ENCODE measurements at places on chromosomes 1 and 21.

- no peak for DNase-seq
Observed at GRCh38 chr1:58683519-58683918, 16.3 kb downstream of the MYSM1 start.

GRCh38 chr1:224256640-224257039 lies 73.3 kb downstream of the NVL start:
- DNase-seq, result no peak

- no peak for DNase-seq
Observed at GRCh38 chr1:156499842-156500542, 583 bp downstream of the MEF2D start.

GRCh38 chr1:42305639-42306038 lies 29.4 kb downstream of the FOXJ3 start:
- DNase-seq, result no peak

GRCh38 chr1:16218014-16218673 lies 5.7 kb upstream of the ARHGEF19 start:
- no peak for DNase-seq

DNA sequence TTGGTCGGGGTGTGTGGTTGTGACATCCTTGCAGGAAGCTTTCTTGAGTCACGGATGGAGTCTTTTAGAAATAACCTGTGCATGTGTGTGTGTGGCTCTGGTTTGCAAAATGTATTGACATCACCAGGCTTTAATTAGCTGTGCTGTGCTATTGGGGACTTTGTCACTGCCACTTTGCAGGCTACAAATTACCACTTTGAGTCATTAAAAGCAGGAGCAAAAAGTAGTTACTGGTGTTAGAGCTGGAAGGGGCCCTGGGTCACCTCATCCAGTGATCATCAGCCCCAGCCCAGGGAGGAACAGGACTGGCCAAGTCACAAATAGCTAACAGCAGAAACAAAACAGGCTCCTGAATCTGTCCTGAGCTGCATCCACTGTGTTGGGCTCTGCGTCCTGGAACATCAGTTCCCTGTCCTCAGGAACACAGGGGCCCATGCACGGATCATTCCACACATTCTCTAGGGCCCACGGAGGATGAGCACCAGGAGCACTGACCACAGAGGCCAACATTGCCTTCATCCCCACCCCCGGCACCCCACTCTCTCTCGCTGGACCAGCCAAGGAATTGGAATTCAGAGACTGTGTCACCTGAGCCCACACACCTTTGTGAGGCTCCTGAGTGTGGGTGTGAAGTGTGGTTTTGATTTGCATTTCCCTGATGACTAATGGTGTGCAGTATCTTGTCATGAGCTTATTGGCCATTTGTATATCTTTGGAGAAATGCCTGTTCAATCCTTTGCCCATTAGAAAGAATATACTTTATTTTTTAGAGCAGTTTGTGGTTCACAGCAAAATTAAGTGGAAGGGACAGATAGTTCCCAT lies 280.1 kb upstream of the C1orf174 start:
- no peak for DNase-seq

GRCh38 chr1:46394108-46394871 lies at the start of gene FAAH:
Gene FAAH (plus strand): TSS chr1:46394317. CDS start chr1:46394349, 32 bp downstream.
- DNase-seq, result no peak

DNA sequence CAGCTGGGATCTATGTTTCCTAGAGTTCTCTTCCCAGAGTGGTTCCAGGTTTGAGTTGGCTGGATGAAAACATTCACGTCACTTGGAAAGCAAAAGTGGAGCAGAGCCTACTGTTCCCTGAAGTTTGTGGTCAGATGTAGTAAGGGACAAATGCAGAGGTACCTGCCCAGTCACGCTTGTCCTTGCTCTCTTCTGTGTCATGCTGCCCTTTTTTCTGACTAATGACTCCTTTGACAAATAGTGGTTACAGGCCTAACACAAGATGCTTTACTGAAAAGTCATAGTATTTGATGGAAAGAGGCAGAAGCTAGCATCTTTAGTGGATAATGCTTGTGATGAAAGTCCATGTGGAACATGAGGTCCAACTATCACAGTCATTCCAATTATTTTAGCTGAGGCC lies 881.4 kb upstream of the B3GALT2 start:
- no peak for DNase-seq

- no peak for DNase-seq
Observed at GRCh38 chr1:202998836-202999750, 8.1 kb upstream of the TMEM183A start.

DNA sequence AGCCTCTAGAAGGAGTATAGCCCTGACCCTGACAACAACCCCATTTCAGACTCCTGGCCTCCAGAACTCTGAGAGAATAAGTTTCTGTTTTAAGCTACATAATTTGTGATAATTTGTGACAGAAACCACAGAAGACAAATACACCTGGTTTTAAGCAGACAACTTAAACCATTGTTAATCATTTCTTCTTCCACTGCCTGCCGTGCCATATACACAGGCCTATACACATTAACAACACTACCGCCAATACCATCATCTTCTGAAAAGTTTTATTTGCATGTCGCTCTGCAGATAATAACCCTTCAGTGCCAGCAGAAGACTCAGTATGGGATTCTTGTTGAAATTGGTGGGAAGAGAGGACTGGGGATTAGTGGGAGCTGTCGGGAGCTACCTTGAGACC lies 39.9 kb upstream of the KRTAP19-8 start:
- no peak for DNase-seq

DNA sequence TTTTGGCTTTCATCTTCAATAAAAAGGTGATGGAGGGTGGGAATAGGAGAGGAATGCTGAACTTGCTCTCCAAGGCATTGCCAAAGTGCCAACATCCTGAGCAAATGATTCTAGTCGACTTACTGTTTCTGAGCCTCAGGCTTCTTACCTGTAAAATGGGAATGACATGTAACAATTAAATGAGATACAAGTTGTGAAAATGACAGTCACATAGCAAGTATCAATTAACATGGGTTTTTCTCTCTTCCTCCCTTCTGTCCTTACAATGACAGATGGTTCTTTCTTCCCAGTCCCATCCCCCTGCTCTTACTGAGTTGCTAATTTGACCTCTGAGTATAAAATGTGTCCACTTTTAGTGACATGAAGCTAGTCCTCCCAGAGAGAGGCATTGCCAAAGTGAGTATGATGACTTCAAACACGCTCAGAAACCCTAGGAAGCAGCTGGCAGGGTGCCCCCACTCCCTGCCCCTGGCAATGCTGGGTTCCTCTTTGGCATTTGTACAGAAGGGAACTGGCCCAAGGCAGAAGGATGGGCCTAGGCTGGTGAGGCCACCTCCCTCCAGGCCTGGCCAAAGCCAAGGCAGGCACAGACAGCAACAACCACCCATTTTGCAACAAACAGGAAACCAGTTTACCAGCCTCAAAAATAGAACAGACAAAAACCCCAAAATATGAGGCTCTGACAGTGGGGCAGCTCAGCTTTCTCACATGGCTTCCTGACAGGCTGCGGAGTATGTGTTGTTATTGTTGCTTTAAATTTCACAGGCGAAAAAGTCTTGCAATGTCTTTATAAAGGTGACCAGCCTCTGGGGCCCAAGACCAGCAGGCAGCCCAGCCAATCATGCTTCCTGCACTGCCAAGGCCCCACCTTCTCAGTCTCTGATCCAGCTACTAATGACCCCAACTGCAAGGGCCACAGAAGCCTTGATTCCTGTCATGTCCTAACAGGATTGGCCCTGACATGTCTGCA lies 115.9 kb downstream of the HIVEP3 start:
- no peak for DNase-seq

DNA sequence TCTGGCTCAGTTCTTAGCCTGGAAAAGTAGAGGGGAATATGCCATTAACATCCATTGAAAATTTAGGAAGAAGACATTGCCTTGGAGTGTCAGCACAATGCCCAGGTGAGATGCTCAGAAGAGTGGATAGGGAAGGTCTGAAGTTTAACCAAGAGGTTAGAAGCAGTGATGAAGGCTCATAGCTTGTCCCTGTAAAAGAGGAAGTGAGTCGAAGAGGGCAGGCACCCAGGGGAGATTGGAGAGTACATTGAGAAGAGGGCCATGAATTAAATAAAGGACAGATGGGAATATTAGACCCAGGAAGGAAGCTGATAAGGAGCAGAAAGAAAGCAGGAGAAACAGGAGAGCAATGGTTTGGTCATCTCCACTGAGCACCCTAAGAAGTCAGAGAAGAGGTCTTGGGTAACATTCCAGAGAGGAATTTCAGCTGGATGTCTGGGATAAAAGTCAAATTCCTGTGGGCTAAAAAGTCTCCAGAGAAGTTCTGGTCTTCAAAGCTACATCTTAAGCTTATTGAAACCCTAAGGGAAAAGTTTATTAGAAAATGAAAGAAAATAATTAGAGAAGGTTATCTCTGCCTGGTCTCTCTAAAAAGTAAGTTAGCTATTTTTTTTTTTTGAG lies 17.3 kb downstream of the C8B start:
- DNase-seq, result no peak

DNA sequence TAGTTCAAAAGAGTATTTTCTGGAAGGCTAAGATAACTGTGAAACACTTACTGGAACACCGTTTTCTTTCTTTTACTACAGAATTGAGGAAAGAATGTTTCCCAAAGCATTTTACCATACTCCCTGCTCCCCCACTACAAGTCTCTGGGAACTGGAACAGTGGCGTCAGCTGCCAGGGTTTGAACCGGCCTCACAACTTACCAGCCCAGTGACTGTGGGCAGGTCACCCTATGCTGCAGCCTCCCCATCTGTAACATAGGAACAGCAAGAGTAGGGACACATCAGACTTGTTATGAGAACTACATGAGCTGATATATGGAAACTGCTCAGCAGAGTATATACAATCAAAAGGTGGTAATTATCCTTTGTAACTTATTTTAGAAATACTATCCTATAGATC lies 91.5 kb downstream of the PTPN14 start:
- no peak for DNase-seq

- no peak for DNase-seq
Observed at GRCh38 chr21:17784604-17785402, 34.4 kb downstream of the C21orf91 start.

DNA sequence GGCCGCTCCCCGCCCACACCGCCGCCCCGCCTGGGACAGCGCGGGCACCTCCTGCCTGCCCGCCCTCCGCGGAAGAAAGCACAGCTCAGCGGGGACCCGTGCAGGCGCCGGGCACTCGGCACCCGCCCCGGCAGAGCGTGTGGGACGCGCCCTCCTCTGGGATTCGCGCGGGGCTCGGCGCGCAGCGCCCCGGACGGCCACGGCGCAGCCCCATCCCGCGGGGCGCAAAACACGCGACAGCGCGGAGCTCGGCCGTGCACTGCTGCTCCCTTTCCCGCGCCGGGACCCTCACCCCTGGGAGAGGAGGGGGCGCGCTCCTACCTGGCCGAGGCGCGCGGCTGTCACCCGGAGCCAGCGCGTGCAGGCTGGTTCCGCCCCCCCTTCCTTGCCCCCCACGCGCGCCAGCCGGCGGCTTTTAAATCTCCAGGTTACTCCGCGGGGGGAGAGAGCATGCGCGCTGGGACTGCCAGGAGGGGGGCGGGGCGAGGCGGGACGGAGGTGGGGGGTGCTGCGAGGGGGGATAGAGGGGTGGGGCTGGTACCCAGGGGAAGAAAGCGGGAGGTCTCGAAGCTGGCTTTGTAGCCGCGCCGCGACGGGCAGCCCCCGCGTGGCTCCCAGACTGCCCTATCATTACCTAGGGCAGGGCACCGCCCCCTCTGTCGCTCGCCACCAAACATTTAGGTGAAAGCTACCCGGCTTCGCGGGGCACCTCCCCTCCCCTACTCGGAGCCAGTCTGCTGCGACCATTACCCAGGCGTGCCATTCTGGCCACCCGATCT lies at the start of gene SLC45A3:
Gene SLC45A3, minus strand, starts transcription at position 437 of the 779 bp plus-strand sequence. CDS start 15,853 bp downstream, outside the sequence.
- no peak for DNase-seq

DNA sequence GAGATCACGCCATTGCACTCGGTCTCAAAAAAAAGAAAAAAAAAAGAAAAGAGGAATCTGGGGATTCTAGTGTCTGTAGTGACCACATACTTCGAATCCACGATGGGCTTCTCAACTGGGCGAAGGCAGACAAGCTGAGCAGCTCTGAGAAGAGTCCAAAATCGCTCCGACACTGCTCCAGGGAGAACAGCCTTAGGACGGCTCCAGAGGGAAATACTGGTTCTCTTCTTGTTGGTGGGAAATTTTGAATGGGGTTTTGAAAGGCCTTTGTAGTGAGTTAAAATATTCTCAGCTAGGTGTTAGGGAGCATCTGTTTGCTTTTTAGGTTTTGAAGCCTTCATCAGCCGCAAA lies 18.3 kb upstream of the HJV start:
- no peak for DNase-seq

DNA sequence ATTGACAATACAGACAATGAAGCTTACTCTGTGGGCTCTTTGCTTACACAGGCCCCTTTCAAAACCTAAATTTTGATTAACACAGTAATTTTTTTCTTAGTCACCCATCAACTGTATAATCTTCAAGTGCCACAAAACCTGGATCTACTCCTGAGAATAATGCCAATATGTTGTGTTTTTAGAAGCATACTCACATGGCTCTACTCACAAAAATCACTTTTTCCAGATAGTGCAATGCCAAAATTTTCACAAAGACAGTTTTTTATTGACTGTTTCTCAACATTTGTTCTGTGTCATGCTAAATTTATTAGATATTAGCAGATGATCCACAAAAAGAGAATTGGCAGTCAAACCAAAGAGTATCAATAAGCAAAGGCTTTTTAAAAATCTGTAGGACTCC lies 493.7 kb upstream of the C1orf87 start:
- no peak for DNase-seq

DNA sequence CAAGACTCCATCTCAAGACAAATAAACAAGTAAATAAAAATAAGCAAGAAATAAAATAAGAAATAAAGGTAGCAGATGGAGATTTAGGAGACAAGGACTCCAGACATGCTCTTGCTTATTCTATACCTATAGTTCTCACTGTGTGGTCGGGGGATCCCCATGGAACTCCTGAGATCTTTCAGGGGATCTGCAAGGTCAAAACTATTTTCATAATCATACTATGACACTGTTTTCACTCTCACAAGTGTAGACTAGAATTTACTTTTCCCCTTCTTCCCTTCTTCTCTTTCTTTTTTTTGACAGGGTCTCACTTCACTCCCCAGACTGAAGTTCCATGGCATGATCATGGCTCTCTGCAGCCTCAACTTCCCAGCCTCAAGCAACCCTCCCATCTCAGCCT lies 29.8 kb upstream of the NLRP3 start:
- no peak for DNase-seq

- no peak for DNase-seq
Observed at GRCh38 chr1:148386617-148387016, 96.5 kb downstream of the PPIAL4G start.

- no peak for DNase-seq
Observed at GRCh38 chr1:65949230-65949626, 156.5 kb downstream of the PDE4B start.

DNA sequence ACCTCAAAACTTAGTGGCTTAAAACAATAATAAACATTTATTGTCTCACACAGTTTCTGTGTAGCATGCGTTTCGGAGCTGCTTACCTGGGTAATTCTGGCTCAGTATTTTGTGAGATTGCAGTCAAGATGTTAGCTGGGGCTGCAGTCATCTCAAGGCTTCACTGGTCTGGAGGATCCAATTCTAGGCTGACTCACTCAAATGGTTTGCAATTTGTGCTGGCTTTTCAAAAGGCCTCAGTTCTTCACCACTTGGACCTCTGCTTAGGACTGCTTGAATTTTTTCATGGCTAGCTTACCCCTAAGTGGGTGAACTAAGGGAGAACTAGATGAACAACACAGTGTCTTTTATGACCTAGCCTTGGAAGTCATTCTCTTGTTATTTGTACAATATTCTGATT lies 21.0 kb downstream of the XPR1 start:
- no peak for DNase-seq
